ENCODE measurements at places on chromosomes 2 and 18.
A peak's percentile ranks its signal among the peaks of the same experiment; 100 is the strongest.

DNA sequence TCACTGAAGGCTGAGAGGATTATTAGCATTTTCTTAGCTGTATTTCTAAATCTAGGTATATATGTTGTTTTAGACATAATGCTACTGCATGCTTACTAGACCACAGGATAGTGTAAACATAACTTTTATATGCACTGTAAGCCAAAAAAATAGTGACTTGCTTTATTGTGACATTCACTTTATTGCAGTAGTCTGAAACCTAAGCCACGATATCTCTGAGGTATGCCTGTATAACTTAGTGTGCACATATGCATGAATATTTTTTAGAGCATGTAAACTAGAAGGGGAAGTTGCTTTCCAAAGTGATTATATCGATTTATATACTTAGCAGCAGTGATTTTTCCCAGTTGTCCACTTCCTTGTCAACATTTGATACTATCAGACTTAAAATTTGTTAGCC is 81.8 kb downstream of the SOS1 start:
- no peak for DNase-seq

DNA sequence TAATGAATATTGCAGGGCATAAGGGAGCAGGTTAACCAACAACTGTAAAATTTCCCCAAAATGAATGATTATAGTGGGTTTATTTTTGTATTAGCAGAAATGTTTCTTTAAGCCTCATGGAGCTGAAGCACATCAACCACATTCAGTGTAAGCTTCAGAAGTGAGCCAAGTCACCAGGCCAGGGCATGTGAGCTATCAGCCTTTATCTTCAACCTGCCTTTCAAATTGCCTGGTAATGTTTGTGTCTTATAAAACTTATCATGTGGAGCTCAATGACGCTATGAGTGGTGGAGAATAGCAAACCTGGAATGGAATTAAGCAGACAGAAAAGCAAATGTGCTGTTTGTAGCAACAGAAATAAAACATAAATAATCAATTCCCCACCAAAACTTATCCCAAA is 1068.4 kb downstream of the LRP1B start:
- DNase-seq: no peak

- no peak for DNase-seq
These were observed 21.6 kb downstream of the DNMT3A start for GRCh38 chr2:25320077-25320476.

GRCh38 chr2:233422050-233422639 is 67.9 kb downstream of the DGKD start:
- DNase-seq: peak; percentile 31

GRCh38 chr2:36376319-36376765 is 20.8 kb downstream of the CRIM1 start:
- DNase-seq: no peak

GRCh38 chr2:75317316-75317715 is 118.0 kb upstream of the TACR1 start:
- no peak for DNase-seq

DNA sequence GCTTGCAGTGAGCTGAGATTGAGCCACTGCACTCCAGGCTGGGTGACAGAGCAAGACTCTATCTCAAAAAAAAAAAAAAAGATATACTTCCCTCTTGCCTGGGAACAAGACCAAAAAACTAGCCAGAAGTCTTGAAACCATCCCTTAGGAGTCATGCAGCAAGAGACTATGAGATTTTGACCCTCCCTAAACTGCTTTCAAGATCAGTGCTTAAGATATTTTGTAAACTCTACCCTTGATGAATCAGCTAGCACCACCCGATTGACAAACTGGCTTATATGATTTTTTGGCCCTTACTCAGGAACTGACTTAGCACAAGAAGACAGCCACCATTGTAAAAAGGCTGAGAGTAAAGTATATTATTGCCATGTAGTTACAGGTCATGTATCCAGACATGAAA is 3.8 kb downstream of the SULT1C3 start:
- DNase-seq: no peak

DNA sequence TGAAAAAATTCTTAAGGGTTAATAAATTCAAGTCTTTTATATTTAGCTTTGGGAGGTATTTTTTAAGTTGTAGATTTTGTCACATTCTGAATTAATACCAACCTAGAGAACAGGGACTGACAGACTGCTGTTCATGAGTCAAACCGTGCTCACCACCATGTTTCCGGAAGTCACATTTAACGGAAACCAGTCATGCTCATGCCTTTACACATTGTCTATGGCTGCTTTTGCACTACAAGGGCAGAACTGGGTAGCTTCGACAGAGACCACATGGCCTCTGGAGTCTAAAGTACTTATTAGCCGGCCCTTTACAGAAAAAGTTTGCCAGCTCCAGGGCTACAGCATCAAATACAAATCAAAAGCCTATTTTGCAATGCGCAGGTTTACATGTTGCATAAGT is 33.3 kb downstream of the LONRF2 start:
- no peak for DNase-seq

DNA sequence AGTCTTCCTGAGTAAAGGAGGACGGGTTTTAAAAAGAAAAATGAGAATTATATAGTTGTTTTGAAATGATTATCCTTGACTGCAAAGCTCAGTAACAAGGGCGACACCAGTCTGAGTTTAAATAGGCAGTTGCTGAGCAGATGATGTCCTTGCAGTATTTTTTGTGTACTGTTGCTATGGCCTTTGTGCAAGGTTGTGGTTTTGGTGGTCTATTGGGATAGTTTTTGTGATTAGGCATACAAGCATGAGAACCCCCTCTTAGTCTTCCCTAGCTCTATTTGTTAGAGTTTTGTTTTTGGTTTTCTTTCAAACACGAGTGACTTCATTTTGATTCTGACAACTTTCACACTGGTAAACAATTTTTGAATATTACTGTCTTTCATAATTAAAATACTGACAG is 64.1 kb downstream of the TAF4B start:
- no peak for DNase-seq
